ENCODE measurements at places on chromosomes 16 and 17.

- peak; percentile 96 for DNase-seq
These were observed 238.7 kb upstream of the CIBAR2 start for GRCh38 chr16:85350973-85351372.

GRCh38 chr17:76376318-76377133 is 7.9 kb upstream of the SPHK1 start:
- no peak for DNase-seq

DNA sequence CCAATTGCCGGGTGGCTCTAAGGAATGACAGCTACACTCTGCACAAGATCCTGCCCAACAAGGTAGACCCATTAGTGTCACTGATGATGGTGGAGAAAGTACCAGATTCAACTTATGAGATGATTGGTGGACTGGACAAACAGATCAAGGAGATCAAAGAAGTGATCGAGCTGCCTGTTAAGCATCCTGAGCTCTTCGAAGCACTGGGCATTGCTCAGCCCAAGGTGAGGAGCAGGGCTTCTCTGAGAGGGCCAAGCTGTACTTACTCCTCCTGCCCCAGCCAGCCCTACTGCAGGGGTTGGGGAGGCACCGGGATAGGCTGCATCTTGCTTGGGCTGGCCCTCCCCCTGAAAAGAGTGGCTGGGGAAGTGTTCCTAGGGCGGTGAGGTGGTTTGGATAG is 2.8 kb upstream of the FTSJ3 start:
- DNase-seq: no peak

GRCh38 chr17:78361225-78361701 is 1.4 kb upstream of the SOCS3 start:
- DNase-seq: no peak

GRCh38 chr17:63066158-63066813 is 100.3 kb downstream of the TANC2 start:
- no peak for DNase-seq

DNA sequence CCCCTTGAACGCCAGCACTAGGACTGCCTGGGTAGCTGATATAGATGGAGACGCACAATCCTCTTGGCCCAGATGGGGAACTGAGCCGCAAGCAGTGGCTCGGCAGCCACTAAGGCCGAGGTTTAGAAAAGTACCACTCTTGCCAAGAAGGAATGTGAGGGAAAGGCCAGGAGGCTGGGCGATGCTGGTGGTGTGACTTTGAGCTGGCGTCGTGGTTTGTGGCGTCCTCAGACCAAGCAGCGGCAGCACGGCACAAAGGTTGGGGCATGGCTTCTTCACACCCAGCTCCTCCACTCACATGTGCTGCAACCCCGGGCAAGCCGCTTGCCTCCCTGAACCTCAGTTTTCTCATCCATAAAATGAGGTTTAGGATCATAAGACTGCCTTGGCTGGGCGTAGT is 15.6 kb downstream of the DCAKD start:
- no peak for DNase-seq

- no peak for DNase-seq
These were observed 10.1 kb downstream of the GAS2L2 start for GRCh38 chr17:35742896-35743477.

DNA sequence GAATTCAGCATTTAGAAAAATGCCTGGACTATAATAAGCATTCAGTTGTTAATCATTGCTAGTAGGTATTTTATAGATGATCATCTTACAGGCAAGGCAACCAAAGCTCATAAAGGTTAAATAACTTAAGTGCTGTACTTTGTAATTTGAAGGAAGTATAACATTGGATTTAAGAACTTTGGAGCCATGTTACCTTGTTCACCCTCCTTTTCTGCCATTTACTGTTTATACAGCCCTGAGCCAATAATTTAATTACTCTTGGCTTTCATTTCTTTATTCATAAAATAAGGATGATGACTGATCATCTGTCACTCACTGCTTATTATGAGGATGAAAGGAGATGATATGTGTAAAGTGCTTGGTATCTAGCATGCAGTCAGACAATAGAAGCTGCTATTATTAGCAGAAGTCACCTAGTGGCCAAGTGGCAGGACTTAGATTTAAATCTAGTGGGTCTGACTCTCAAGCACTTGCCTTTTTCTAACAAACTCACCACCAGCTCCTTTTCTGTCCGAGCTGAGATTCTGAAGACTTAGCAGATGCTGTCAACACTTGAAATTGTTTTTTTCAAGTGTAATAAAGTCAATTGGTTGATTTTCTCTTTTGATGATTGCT is 18.3 kb upstream of the DDX52 start:
- DNase-seq: no peak

DNA sequence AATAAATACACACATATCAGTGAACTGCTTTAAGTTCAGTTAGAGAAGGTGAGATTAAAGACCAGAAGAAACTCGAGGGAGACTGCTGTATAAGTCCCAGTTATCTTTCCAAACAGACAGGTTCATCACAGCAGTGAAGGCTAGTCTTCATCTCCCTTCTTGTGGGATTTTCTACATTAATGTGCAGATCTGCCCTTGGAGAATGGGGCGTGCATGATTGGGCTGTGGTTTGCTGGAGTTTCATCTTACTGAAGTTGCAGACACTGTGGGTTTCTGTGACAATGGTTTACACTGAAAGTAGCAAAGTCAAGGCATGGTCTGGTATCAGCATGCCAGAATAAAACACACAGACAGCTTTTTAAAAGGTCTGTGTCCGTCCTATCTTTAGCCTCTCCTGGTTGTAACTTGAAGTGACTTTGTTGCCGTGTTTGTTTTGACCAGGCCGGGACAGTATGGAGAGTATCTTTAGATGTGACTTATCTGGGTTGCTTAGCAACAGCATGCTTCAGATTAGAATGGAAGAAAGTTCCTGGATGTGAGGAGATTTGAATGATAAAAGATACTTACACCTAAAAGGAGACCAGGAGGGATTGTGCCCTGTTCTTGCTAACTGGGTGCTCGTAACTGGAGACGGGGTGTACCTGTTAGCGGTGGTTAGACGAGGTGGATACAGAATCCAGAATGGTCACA is 16.1 kb downstream of the NAA60 start:
- no peak for DNase-seq

GRCh38 chr16:65481956-65482355 is 360.1 kb upstream of the CDH11 start:
- DNase-seq: no peak

- no peak for DNase-seq
These were observed 48.5 kb downstream of the ARHGAP17 start for GRCh38 chr16:24966634-24967033.

DNA sequence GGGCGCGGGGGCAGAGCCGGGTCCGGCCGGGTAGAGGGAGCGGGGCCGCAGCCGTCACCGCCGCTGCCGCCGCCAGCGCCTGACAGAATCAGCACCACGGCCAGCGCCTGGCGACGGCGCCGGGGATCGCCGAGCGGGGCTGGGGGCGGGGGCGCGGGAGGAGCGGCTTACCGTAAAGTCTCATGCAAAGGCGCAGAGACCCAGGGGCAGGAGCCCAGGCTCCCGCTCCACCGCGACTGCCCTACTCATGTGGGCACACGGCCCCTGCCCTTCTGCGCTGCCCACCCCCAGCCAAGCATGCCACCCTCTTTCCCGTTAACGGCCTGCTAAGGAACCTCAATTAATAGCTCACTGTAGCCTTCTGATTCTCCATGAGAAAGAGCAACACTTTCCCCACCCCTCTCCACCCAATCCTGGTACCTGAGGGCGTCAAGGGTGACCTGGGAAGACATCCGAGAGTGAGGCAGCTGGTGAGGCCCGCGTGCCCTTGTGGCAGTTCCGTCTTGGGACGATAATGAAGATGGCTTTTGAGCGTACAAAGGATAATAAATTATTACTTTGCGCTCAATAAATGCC is at the start of gene SEZ6:
TSS of gene SEZ6 (minus strand) at position 98 of the 576 bp plus-strand sequence. CDS start 164 bp downstream, outside the sequence.
- DNase-seq: peak; percentile 52

- no peak for DNase-seq
These were observed 16.0 kb downstream of the HOXB4 start for GRCh38 chr17:48561884-48562810.

DNA sequence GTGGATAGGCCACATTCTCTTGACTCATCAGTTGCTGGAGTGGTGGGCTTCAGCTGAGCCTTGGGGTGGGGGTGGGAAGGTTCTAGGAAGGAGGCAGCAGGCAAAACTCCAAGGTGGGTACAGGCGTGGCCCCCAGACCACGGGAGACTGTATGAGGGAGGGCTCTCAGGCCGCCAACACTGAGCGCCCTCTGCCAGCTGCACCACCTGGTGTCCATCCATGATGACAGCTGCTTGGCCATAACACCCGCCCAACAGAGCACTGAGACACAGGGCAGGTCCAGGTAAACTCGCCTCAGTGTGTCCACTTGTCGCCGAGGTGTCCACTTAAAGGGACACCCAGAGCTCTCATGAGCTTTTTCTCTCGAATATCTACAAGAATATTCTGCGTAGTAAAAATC is 133.5 kb downstream of the C16orf95 start:
- no peak for DNase-seq

GRCh38 chr16:73040136-73040535 is 7.8 kb downstream of the ZFHX3 start:
- no peak for DNase-seq

- no peak for DNase-seq
These were observed 258.8 kb upstream of the ASIC2 start for GRCh38 chr17:33551911-33552310.

GRCh38 chr17:70709596-70709995 is 540.3 kb downstream of the KCNJ2 start:
- DNase-seq: no peak

DNA sequence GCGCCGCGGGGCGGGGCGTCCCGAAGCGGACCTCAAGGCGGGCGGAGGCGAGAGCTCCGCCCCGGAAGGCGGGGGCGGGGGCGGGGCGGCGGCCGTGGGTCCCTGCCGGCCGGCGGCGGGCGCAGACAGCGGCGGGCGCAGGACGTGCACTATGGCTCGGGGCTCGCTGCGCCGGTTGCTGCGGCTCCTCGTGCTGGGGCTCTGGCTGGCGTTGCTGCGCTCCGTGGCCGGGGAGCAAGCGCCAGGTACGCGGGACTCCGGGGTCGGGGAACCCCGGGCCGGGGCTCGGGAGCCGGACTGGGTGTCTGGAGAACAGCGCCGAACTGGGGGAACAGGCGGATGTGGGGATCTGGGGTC is at the start of gene TNFRSF12A:
TSS of gene TNFRSF12A (plus strand) at position 122 of the 357 bp plus-strand sequence. CDS start at position 152, 30 bp downstream.
- DNase-seq: peak; percentile 77

GRCh38 chr17:69485901-69486643 is 71.6 kb downstream of the MAP2K6 start:
- DNase-seq: peak; percentile 10

GRCh38 chr16:11066261-11066870 is 122.0 kb downstream of the CLEC16A start:
- DNase-seq: no peak
